ENCODE measurements at places on chromosomes 7 and 10. TPM values are rescaled to one million over a fixed set of nuclear protein-coding genes. Genes with fewer than 3 reads are reported as not detected.

The CCNJ gene
- total RNA-seq = 25.1 TPM

The CFAP58 gene
- 1.1 TPM for total RNA-seq

DNA sequence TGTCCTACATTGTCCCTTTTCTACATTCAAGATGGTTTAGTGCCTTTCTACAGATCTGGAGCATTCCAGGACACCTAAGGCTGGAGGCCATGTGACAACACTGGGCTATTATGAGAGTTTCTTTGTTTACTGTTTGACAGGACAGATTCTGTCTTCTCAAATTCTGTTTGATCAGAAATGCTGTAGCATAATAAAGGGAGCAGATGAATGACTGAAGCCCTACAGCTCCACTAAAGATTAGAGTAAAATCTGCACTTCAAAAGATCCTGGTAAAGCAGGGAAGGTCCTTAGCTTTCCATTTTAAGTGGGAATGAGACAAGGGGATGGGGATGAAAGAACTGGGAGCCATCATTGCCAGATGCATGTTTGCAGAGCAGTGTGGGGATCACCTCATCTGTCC lies 38.4 kb downstream of the TMEM229A start:
- H3K4me1 ChIP-seq = no peaks in the 10 kb centered on the region
- no peaks in the 10 kb centered on the region for H3K27me3 ChIP-seq
- DNase-seq = no peak
- no peak overlapping the region for H3K4me3 ChIP-seq
- H3K36me3 ChIP-seq = no peaks in the 10 kb centered on the region

- no peaks in the 10 kb centered on the region for H3K36me3 ChIP-seq
- H3K4me1 ChIP-seq = peaks cover 26% of the 10 kb centered on the region
- DNase-seq = peak; percentile 74
- peak within 1 kb of the TSS; percentile 99 for H3K27ac ChIP-seq
Measured at GRCh38 chr7:92836489-92836999, at the start of gene CDK6. Gene CDK6 (minus strand): TSS chr7:92836573. CDS start chr7:92833323, 3,250 bp downstream.

Data from mesothelial cell of epicardium (in vitro differentiated cells).